ENCODE measurements at places on chromosomes 11 and 22. TPM values are rescaled to one million over a fixed set of nuclear protein-coding genes. Genes with fewer than 3 reads are reported as not detected.

KIRREL3 gene
- not detected for total RNA-seq

DNA sequence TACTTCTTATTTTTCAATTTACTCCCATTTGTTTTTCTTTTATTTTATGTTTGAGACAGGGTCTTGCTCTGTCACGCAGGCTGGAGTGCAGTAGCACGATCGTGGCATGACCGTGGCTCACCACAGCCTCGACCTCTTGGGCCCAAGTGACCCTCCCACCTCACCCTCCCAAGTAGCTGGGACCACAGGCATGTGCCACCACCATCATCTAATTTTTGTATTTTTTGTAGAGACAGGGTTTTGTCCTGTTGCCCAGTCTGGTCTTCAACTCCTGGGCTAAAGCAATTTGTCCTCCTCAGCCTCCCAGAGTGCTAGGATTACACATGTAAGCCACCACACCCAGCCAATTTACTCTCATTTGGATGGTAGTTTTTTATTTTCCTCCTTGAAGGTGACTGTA is 679.3 kb upstream of the CCDC179 start:
- DNase-seq: no peak

DNA sequence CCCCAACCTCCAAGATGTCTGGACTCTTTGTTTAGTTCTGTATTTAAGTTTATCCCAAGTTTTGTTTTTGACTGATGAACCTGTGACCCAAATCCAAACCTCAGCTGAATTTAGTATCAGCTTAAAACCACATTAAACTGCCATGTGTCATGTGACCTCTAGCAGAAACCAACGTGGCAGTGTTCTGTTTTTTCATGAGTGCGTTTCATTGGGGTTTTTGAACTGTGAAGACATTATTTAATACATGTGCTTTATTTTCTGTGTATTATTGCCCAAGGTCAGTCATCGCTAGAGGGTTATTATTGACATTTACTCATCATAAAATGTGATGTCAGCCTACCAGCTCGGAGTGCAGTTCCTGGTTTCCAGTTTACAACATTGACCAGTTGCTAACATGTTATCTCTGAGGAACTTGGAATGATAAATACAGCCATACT is 1.8 kb downstream of the TLCD5 start:
- no peak for DNase-seq

DNA sequence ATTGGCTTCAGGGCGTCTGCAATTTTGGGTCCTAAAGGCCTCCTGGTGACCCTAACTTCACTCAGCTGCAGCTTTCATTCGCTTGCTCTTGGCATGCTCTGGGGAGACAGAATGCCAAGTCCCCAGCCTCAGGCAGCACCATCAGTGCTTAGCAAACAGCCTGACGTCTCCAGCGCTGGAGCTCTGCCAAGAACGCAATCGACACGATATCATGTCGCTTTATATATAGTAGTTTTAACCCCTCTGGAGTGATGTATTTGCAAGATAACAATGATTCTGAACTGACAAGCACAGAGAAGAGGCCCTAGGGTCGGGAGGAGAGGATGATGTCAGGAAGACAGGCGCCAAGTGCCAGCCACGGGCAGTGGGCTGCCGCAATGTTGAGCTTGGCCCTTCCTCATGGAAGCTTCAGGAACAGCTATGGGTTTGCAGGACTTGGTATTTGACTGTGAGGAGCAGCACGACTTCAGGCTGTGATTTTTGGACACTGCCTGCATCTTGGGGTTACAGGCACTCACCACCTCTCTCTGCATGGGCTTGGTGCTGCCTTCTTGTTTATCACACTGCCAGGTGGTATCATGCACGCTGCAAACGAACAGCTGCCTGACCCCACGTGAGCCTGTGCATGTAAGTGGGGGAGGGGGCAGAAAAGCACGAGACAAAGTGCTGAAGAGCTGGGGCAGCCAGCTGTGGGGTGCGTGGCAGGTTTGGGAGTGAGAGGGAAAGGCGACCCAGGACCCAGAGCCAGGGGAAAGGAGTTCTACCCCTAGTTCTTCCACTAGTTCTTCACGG is 26.1 kb downstream of the B3GAT1 start:
- DNase-seq: no peak

TMEM132A gene
- total RNA-seq: 11.8 TPM

TRPC6 gene
- 1.2 TPM for total RNA-seq

DNA sequence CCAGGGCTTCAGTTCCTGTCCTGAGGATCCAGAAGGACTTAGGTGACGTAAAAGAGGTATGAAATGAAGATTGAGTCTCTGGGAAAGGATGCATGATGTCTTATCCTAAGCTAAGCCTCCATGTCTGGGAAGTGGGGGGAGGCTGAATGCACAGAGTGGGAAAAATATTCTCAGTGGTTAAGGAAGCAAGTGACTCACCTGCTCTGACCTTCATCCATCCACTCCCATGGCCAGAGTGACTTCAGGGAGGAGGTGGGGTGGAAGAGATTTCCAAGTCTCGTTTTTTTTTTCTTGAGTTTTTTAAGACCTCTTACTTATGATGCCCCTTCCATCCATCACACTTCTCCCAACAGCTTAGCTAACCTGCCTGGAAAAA is 32.5 kb upstream of the POLD3 start:
- DNase-seq: no peak

DNA sequence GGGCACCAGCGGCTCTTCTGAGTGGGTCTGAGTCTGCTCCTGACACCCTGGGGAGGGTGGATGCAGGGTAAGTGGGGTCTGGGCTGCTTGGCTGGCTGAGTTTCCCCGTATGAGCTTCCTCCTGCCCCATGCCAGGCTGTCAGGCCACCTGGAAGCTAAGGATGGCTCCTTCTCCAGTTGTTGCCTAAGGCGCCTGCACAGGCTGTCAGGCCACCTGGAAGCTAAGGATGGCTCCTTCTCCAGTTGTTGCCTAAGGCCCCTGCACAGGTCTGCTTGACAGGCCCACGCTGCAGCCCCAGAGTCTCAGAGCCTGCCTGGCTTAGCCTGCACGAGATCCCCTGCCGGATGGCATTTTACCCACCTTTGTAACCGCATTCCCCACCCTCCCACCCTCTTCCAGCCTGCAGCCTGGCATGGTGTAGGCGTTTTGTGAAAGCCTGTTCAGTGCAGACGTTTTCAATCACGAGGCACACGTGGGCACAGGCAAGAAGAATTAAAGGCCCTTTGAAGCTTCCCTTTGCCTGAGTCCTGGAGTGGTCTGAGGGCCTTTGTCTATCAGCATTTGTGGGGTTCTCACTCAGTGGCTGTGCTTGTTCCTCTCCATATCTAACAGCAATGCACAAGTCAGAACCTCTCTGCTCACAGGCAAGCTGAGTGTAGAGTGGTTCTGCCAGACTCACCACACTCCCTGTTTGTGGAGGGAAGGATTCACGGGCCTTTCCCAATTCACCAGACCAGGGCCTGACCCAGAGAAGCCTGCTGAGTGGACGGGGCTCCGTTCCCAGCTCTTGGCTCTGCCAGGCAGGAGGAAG is 40.2 kb upstream of the B3GAT1 start:
- no peak for DNase-seq

ANKK1 gene
- total RNA-seq: 1.3 TPM

MMP12 gene
- 0.35 TPM for total RNA-seq

KLHL35 gene
- not detected for total RNA-seq

DNA sequence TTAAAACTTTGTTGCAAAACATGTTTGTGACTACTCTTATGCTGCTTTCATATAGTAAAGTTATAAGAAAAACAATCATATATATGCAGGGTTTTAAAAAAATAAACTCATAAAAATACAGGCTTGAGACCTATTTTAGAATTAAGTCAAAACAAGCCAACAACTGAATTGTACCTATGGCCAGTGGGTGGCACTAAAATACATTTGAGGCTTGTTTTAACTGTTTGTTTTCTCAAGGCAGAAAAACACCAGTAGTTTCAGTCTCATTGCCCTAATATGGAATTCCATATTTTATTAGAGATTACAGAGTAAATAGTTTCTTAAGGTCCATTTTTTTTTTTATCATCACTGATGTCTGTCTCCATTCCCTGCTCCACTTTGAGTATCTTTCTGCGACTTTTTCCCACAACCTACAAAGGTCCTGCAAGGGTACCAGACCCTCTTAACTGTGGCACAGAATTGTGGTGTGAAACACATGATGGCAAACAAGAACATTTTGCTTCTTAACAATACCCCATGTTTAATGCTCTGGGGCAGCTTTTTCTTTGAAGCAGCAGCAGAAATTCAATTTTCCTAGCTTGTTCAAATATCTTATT is 8.5 kb upstream of the CCDC89 start:
- DNase-seq: no peak
